LNCaP clone FGC (cell line): ENCODE measurements at places on chromosomes 12 and 14.

DNA sequence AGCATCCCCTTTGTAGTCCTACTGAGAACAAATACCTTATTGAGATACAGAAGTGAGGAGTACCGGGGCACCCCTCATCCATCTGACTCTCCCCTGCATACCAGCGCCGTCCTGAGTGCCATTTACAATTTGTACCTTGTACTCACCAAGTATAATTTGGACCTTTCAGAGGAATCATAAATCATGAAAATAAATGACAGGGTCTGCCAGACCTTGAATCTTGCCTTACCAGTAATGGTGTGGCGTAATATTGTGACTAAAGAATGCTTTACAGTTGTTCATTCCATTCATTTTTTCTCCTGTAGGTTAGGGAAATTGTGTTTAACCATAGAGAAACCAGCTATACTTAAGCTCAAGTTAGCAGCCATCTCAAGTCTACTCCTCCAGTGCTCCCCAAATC, 243.7 kb upstream of the RGS6 start:
- DNase-seq, result no peak

GRCh38 chr12:89261982-89262381, 90.3 kb downstream of the DUSP6 start:
- peak; percentile 54 for DNase-seq

GRCh38 chr12:91383099-91383498, 200.5 kb upstream of the DCN start:
- no peak for DNase-seq

- DNase-seq, result no peak
Measured at GRCh38 chr12:130097798-130098255, 64.4 kb upstream of the FZD10 start.

DNA sequence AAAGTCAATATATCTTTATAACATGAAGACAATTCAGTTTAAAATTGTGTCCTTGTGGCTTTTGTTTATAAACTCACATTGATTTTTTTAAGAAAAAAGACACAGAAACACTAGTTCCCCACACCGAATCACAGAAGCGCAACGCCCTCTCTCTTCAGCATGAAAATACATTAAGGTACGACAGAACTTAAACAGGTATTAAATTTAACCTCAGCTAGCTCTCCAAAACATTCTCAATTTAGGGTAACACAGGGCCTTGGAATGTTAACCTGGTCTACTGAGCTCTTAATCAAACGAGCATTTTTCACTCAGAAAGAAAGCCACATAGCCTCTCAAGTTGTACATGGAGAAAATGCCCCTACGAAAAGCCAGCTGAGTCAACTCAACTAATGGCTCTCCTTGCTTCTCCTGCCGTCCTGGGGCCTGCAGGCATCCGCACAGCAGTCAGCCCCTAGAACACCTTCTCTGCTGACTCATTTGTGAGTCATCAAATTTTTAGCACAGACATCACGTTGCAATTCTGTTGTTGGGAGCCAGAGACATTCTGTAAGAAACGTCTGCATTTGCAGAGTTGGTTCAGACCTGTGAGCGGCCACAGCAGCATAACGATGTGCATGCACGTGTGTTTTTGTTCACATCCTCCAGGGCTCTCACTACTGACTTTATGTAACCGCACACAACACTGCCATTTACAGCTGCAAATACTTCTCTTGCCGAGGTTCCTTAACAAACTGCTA, 141.6 kb downstream of the ITPR2 start:
- no peak for DNase-seq

GRCh38 chr14:68506645-68507419, 286.0 kb downstream of the ZFP36L1 start:
- DNase-seq, result peak; percentile 82

DNA sequence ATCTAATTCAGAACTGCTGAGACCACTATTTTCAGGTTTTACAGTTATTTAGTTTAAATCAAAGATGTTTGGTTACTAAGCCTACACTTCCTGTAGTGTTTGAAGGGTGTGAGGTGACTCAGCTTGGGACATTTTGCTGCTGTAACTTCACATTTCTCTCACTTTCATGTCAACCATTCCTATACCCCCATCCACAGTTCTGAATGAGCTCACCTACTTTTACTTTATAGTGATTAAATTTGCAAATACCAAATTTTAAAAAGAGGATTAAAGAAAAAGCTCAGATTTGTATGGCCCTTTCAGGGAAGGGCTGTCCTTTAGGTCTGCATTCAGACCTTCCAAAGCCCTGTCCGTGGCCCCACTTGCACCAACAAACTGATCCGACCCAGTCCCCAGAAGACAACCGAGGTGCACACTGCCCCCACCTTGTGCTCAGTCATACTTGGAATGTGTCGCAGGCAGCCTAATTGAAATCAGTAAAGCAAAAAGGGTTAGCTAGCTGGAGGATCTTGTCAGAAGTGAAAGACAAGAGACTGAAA, 174.4 kb downstream of the MON2 start:
- no peak for DNase-seq
